ENCODE measurements at places on chromosomes 1 and 21.

DNA sequence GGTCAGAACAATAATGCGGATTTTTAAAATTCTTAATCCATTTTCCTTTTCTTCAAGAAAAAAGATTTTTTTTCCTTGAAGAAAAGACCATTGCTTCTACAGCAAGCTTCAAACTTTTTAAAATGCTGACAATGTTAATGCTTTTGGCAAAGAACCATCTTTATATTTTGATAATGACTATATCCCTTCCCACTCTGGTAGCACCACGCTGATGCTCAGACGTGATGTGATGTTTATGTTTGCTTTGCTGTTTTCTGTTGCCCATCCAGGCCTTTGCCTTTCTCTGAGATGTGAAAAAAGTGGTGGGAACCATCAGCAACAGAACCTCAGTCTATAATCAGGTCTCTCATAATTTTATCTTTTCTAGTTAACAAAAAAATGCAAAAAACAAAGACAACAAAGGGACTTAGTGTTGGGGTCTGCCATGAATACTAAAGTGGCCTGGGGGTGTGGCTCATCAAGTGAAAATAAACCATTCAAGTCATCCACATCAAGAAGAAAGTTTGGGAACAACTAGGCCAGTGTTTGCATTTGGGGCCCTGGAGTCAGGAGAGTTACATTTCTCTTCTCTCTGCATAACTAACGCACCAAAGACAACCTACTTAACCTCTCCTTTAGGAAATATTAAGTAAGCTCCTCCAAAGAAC, 244.6 kb upstream of the DMRTA2 start:
- DNase-seq = no peak

- no peak for DNase-seq
Measured at GRCh38 chr1:48996311-48996710, 219.6 kb upstream of the BEND5 start.

GRCh38 chr1:16436946-16437474, at the start of gene SPATA21:
Gene SPATA21, minus strand, starts transcription at chr1:16437424. Its CDS starts 6,053 bp downstream, at chr1:16431371.
- no peak for DNase-seq

DNA sequence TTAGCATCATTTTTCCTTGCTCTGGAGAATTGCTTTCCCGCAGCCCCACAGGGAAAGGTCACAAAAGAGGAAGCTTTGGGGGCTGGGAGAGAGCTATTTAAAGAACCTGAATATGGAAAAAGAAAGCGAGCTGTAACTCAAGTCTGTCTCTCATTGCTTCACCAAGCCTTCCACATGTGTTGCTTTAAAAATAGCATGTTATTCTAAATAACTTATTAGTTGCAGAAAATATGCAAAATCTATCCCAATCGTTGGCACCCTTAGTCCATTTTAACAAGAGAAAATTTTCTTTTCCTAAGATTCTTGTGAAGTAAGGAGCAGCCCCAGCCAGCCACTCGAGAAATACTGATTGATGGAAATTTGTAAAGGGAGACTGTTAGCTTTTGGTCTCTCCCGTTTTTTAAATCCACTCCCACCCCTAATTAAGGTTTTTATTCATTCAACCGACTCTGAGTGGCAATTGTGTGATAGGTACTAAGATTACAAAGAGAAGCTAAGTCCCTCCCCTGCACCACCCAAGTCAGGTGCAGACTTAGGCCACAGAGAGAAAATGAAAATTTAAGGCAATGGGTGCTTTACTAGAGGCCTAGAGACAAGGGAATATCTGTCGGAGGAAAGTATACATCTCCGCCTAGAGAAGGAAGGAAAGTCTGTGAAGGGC, 802 bp downstream of the CYP4X1 start:
- no peak for DNase-seq

GRCh38 chr1:38571726-38572125, 287.8 kb downstream of the RRAGC start:
- DNase-seq = no peak

- no peak for DNase-seq
Measured at GRCh38 chr1:168506204-168506819, 37.5 kb downstream of the XCL2 start.

DNA sequence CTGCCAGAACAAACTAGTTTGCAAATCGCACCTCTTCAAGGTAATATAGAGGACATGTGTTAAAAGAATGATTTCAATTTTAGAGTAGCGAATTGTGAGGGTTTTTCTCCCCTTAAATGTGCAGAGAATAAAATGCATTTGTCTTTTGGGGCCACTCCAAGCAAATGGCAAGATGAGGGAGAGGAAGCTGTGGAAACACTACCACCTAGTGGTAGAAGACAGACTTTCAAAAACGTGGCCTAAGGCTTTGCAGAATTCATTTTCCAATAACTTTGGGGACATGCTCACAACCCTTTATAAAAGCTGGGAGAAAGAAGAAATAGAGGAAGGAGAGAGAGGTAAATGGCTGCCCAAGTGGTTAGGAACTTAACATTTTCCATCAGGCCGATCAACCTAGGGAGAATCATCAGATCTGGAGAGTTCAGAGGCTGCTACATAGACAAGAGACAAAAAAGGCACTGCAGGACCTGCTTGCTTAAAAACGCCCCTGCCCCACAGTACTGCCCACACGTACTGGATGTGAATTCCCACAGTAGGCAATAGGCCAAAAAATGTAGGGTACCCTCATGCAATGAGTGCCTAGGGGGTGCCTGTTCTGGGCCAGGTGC, 15.7 kb upstream of the RCAN1 start:
- DNase-seq = no peak

GRCh38 chr1:147641695-147642592, 28.4 kb downstream of the ACP6 start:
- peak; percentile 47 for DNase-seq

DNA sequence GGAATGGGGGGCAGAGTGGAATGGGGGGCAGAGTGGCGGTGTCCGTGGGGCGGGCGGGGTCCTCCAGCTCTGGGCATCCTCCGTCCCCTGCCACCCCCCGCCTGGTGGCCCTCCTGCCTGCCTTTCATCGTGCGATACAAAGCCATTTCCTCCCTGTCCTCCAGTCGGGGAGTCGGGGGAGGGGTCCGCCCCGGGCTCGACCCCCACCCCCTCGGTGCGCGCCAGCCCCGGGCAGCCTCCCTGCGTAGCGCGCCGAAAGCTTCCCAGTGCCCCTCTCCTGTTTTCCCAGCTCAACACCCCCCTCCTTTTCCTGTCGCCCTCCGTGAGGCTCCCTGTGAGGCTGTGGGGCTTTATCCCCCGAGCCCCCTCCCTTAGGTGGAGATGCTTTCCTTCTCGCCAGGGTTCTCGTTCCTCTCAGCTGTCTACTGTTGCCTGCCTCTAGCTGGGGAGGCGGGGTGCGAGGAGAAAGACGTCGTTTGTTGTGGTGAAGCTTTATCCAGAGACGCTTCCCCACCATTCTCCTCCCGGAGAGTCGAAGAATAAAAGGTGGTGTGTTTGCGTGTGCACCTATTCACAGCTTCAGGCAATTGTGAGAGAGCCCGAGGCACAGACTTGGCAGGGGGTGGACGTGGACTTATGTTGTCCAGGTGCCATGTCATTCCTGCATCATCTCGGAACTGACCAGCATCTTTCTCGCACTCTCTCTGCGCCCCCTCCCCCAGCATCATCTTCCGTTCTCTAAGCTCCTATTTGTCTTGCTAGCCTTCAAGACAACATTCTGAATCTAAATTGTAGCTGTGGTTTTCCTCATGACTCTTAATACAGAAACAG, 848 bp downstream of the DNM3 start:
- DNase-seq = no peak

- no peak for DNase-seq
Measured at GRCh38 chr1:36582066-36582755, 99.5 kb upstream of the CSF3R start.

DNA sequence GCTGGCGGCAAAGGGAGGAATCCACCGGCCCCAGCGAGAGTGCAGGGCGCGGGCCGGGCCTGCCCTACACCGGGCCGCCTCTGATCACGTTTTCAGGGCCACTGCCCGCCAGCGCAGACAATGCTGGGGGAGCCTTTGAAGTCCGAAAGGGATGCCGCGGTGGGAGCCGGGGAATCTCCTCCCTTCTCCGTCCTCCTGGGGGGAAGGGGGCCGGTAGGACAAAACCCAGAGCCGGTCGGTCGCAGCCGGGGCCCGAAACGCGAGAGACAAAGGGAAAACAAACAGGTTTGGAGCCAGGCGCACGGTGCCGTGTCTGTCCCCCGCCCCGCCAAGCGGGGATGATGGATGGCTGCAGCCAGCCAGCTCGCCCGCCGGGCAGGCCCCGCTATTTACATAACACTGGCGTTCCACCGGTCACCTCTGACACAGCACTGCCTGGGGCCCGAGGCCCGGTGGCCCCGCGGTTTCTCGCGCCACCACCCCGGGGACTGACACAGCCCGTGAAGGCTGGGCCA, 92.0 kb downstream of the CASZ1 start:
- no peak for DNase-seq

DNA sequence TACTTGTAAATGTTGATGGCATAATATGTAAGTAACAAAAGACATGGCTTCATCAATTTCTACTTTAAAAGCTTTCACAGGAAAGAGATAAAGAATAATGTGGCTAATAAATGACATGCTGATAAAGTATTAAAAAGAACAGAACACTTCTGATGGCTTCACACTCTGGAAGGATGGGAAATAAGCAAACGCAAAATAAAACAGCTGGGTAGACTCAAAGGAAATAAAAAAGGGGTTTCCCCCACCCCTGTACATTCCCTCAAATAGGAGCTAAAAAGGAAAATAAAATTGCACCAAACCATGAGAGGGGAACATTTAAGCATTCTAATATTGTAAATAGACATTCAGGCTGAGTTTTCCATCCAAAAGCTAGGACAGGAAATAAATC, 27.0 kb upstream of the DYRK1A start:
- DNase-seq = no peak

- no peak for DNase-seq
Measured at GRCh38 chr1:36612881-36613280, 130.2 kb upstream of the CSF3R start.

DNA sequence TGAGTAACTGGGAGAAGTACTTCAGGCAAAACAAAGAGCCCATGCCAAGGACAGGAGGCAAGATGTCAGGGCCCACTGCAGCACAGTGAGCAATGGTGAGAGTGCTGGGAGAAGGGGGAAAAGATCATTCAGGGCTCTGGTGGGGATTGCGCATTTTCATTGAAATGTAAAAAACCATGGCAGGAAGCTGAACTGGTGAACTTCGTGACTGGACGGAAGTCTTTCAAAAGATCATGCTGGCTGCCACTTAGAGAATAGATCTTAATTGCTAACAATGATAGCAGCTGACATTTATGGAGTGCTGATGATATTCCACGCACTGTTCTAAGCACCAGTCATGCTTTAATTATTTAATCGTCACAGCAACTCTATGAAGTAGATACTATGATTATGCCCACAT, 107.0 kb downstream of the TGFBR3 start:
- DNase-seq = no peak

DNA sequence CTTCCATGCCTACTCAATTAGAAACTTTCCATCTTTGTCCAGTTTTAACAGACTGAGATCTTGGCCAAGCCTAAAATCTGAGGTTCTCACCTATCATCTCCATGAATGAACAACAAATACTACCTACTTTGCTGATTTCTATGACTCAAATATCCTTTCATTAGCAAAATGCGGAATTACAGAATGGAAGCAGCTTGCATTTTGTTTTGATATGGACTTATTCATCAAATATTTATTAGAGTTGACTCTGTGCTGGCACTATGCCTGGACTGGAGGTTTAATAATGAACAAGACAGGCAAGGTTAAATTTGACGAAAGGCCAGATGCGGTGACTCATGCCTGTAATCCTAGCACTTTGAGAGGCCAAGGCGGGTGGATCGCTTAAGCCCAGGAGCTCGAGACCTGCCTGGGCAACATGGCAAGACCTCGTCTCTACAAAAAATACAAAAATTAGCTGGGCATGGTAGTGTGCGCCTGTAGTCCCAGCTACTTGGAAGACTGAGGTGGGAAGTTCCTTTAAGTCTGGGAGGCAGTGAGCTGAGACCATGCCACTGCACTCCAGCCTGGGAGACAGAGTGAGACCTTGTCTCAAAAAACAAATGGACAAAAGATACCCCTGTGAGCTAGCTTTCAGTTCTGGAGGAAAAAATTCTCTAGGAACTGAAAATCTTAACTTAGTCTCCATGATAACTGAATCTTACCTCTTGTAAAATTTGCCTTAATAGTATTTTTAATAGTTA, 29.4 kb upstream of the SOD1 start:
- DNase-seq = no peak

- DNase-seq = no peak
Measured at GRCh38 chr1:20426371-20426770, 59.6 kb downstream of the CAMK2N1 start.

DNA sequence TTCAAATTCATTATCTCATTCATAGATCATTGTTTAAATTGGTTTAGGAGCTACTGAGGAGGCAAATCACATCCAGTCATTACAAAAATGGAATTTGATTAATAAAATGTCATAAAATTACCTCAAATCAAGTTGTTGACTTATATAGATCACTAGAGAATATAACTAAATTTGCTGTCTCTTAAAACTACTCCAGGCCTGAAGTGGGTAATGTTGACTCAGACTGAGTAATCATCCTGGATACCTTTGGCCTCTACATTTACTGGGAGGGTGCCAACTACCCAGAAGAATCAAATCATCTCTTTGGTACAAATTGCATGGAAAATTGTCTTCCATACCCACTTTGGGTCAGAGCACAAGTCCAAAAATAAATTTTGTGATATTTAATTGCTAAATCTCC, 191.2 kb upstream of the GREM2 start:
- no peak for DNase-seq

DNA sequence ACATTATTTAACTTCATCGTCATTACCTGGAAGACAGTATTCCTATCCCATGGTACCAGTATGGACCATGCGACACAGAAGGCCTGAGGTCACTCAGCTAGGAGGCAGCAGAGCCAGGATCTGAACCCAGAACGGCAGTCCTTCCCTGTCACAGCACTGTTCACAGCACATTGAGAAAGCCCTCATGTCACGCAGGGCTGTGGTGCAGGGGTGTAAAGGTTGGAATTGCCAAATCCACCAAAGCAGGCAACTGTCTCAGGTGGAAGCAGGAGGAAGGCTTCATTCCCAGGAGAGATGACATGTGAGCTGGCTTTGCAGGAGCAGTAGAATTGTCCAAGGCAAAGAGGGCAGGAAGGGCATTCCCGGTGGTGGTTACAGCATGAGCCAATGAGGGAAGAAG, 9.9 kb upstream of the TTC22 start:
- no peak for DNase-seq

GRCh38 chr1:229694053-229694693, 68.1 kb downstream of the URB2 start:
- DNase-seq = no peak

- no peak for DNase-seq
Measured at GRCh38 chr1:244653439-244654107, 647 bp downstream of the DESI2 start.

GRCh38 chr1:26853156-26853555, 9.8 kb upstream of the SFN start:
- DNase-seq = peak; percentile 71

DNA sequence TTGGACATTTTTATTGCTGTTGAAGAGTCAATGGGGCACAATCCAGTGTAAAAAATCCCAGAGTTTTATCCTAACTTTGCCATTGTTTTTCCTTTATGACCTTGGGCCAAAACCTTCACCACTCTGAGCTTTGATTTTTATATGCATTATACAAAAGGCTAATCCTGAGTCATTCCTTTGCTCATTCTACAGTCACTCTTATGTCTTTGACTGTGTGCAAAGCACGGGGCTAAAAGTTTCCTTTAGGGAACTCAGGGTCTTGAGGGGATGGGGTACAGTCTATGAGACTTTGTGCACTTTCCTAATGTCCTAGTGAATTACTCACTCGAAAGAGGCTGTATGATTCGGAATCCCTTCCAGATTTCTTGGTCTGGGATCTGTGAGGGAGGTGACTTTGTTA, 543.2 kb upstream of the CAMK1G start:
- no peak for DNase-seq

Data from stimulated activated CD4-positive, alpha-beta T cell treated with anti-CD3 and anti-CD28 coated beads, Interleukin-1b, Interleukin-23, amount 100 ng/mL, for 48 hours (primary cell).